ENCODE measurements at places on chromosomes 6 and 20.

- no peak for DNase-seq
These were observed 78.0 kb downstream of the KCNB1 start for GRCh38 chr20:49404461-49404860.

- peak; percentile 2 for DNase-seq
These were observed 15.0 kb downstream of the OR2B3 start for GRCh38 chr6:29071831-29072723.

DNA sequence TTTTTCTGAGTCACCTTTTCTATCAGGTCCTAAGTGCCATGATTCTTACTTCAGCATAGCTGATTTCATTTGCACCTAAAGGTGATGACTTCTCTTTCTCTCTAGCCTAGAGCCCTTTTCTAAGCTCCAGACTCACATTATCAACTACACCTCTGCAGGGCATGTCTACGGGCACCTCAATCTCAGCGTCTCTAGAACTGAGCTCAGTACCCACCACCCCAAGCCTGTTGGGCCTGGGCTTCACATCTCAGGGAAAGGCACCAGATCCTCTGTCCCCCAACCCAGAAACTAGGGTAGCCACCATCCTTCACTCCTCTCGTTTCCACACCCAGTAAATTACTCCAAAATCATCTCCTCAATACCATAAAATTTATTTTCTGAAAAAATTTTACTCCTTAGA lies 10.6 kb upstream of the PLCG1 start:
- DNase-seq: no peak

DNA sequence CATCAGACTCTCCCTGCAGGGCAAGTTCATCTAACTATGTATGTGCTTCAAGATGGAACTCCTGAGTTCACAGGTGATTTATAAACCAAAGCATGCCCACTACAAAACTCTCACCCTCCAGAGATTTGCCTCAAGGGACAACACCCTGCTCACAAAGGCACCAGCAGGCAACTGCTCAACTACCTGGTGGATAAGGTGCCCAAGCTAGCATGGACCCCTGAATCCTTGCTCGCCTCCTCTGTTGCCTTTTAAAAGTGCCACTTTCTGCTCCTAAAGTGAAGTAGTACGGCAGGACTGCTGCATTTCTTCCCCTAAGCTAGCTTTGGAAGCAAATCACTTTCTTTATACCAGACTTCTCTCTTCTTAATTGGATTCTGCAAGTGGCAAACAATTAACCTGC lies 1.2 kb downstream of the LPA start:
- no peak for DNase-seq

DNA sequence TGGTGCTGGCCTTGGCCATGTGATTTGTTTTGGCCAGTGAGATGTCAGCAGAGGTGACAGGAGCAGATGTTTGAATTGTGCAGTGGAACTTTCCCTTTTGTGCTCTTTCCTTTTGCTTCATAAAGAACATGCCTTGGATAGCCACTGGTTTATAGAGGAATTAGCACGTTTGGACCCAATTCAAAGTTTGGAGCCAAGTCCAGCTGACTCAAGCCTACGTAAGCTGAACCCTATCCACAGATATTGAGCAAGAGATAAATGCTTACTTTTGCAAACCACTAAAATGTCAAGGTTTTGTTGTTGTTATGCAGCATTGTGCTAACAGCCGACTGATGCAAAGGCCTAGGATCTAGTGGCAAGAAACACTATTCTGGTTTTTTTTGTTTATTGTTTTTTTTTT lies 230.9 kb upstream of the CITED2 start:
- no peak for DNase-seq

DNA sequence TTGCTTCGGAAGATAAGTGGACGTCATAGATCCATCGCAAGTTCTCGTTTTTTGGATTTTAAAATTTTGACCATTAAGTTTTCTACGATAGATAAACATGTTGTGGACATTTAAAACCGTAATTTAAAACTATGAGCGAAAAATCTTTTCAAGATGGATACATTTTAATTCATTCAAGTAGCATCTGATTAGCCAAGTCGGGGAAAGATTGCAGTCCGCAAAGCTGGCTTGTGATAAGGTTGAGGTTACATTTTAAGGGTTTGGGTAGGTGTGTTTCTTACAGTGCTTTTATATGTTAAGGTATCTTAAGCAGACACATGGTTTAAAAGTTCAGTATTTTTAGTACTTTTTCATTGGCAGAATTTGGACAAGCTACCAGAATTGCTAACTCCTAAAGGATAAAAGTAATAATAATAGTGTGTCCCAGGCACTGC lies 1.2 kb downstream of the WTAP start:
- peak; percentile 36 for DNase-seq

GRCh38 chr6:12544821-12545565 lies 171.6 kb upstream of the PHACTR1 start:
- no peak for DNase-seq

DNA sequence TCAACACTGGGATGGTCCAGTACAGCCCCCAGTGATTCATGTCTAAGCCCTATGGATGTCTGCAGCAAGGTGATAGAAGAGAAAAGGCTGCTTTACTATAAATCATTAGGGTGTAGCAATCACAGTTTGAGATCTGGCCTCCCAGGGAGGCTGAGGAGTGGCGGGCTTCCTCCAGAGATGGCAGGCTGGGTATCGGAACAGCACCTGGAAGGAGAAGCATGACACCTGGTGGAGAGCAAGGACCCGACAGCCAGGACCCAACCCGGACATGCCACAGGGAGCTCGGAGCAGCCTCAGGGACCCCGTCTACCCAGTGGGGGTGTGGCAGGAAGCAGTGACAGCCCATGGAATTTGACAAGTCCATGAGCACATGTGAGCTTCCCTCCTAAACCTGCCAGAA lies 114.8 kb upstream of the CD93 start:
- DNase-seq: peak; percentile 2
